ENCODE measurements at places on chromosomes 11 and 22.

DNA sequence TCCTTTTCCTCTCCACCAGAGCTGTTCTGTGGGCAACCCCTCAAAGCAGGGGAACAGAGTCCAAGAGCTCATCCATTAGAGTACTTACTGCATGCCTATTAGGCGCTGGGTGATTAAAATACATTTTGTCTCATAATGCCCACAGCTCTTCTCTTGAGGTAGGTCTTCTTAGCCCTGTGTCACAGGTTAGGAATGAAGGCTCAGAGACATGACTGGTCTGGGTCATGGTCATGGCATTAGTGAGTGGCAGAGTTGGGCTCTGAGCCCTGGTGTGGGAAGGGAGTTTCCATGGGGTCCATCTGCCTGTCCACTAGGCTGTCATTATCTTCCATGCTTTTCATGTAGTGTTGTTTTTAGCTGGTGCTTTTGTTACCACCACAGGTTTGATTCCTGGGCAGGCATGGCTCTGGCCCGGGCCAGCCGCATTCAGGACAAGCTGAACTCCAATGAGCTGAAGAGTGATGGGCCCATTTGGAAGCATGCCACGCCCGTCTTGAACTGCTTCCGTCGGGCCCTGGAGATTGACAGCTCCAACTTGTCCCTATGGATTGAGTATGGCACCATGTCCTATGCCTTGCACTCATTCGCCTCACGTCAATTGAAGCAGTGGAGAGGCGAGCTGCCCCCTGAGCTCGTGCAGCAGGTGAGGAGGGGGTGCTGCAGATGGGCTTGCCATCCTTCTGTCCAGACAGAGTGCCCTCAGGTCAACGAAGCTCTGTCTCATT is 76.1 kb downstream of the CABIN1 start:
- no peak for DNase-seq

- no peak for DNase-seq
These were observed 4.4 kb upstream of the RNF169 start for GRCh38 chr11:74744277-74744676.

DNA sequence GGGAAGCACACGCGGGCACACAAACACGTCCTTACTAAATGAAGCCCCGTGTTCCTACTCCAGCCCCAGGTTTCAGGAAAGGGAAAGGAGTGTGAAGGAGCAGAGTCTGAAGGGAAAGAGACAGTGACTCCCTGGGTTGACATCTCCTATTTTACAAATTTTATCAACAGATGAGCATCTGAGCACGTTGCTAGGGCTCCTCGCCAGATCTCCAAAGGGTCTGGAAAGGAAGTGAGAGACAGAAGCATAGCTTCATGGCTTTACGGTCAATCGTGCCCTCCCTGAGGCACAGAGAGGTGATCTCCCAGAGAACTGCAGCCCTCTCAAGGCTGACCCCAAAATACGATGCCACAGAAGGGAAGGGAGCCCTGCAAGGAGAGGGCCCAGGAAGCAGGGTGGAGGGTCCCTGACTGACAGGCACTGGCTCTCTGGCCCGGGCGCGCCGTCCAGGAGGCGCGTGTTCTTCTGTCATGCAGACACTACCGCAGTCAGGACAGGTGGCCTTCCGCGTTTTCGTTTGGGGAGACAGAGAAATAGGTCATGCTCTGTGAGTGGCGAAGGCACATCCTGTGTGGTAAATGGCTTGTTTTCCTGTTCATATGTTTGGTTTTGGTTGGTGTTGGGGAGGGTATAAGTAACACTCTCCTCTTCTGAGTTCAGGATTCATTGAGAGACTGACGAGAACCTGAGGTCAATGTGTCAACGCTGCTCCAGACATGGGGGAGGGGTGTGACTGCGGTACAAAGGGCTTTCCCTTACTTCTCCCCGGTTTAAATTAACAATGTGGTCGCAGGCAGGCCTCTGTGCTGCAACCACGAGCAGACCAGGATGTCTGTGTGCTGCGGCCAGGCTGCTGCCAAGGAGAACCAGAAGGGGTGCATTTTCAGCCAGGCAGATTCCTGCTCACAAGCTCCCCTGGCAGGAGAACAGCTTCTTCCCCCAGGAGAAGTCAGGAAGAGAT is 813.3 kb downstream of the OPCML start:
- DNase-seq = no peak

DNA sequence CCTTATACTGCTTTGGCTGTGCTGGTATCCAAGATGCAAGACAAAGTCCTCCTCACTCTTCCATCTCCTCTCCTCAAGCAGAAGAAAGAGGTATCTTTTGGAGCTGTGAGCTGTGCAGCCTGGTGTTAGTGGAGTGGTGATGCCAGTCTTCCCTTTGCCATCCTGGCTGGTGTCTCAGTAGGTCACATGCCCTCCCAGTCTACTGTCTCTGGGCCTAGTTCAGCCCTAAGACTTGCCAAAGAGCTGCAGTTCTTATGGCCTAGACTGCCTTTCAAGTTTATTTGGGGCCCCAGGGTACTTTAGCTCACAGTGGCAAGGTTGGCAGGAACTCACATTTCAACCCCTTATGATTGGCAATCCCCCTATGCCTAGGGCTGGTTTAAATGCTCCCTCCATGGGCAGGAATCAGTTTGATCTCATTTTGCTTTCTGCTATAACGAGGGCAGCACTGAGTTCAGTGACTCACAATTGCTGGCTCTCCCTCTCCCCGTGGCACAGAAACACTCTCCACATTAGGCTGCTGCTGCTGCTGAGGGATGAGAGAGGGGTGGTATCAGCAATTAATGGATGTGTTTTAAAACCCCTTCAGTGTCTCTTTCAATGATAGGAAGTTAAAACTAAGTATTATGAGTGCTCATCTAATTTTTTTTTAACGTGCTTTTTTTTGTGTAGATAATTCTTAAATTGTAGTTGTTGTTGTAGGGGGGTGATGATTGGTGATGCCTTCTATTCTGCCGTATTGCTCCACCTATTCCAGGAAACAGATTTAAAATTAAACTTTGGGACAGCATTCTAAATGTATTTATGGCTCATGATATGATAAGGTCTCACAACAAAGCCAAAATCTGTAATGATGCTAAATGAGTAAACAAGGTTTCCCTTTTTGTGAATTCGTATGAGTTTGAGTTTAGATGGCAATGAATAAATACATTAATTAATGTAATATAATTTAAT is 1295.0 kb downstream of the JRKL start:
- no peak for DNase-seq

DNA sequence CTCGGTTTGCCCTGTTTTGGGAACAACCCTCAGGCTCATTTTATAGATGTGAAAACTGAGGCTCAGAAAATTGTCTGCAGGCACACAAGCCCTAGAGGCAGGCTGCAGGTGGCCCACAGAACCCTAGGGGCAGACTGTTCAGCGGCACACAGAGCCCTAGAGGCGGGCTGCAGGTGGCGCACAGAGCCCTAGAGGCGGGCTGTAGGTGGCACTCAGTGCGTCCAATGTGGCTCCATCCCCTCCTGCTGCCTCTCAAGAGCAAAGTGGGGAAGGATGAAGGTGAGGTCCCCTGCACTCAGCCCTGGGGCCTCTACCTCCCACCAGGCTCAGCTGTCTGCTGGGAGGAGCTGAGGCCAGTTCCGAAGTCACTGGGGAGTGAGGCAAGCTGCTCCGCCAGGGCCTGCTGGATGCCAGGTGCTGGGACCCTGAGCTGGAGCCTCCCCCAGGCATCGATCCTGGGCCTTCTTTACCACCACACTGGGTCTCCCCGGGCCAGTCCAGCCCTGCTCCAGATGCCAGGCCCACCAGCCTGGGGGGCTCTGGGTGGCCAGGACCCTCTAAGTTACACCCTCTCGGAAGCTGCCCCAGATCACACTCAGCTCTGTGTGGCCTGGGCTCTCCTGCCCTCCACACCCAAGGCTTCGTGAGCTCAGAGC is 2.3 kb downstream of the ACY3 start:
- peak; percentile 28 for DNase-seq
